NCI-H1417 (cell line): ENCODE measurements at places on chromosomes 1 and 21.

GRCh38 chr1:145846201-145846612, 777 bp downstream of the NUDT17 start:
- DNase-seq, result peak; percentile 21

DNA sequence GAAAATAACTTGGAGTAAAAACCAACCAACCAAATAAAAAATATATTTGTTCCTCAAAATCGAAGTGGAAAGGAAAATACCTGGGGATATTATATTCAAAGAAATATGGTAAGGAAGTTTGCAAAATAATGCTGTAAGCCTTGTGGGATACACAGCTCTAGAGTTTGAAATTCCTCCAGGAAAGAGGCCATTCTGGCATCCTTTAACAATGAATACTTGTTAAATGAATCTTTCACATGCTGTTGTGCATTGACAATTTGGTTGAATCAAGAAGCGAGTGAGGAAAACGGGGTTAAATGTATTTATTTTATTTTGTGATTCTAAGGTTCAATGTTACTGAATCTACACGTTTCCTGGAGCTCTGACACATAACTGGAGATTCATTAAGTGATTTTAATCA, 30.5 kb upstream of the NTNG1 start:
- DNase-seq, result no peak

GRCh38 chr21:41289431-41289830, 27.2 kb upstream of the FAM3B start:
- no peak for DNase-seq

GRCh38 chr1:108142773-108143394, 57.3 kb downstream of the SLC25A24 start:
- DNase-seq, result no peak

- no peak for DNase-seq
These were observed 16.6 kb downstream of the CRNN start for GRCh38 chr1:152397474-152397873.

GRCh38 chr1:247043406-247043805, 35.2 kb downstream of the ZNF670 start:
- no peak for DNase-seq

DNA sequence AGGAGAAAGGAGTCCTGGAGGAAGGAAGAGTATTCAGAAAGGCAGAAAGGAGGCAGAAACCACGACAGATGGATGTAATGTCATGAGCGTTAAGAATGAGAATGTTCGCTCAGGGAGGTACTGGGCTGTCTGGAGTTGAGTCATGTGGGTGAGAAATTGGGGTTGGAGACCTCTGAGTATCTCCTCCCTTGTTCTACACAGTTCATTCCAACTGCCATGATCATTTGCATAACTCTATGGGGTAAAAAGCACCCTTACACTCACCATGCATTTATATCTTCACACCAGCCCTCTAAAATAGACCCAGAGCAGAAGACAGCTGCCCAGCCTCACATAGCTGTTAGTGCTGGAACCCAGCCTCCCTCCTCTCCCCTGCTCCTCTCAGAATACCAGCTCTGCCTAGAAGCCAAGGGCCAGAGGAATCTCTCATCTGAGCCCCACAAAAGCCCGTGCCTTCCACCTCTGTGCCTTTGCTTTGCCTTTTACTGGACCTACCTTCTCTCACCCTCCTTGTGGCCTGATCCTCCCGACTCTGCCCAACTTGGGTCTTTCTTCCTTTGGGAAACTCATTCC, 85.2 kb downstream of the BEND5 start:
- no peak for DNase-seq

DNA sequence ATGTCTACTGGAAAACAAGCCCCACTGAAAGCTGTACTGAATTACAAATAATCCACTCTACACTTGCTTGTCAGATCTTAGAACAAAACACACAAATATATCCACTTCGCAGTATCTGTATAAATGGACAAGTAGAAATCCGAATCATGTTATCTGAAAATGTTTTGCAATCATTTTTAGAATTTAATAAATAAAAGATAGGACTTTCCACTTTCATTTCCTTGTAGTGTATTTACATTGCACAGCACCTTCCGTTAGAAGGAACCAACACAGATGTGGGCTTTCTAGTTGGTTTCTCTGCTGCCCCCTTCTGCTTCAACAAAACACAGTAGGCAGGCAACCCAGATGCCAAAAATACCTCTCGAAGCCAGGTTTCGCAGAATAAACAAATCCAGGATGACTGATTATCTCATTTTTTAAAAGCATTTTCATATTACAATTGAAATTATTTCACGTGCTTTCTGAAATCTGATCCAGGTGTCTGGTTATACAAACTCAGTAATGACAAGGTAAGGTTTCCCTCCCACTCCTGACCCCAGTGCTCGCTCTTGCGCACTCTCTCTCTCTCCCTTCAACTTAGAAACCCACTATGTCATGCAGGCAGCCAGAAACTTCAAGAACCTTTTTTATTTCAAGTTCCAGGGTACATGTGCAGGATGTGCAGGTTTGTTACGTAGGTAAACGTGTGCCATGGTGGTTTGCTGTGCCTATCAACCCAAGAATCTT, 389.9 kb downstream of the SMYD3 start:
- DNase-seq, result peak; percentile 33

DNA sequence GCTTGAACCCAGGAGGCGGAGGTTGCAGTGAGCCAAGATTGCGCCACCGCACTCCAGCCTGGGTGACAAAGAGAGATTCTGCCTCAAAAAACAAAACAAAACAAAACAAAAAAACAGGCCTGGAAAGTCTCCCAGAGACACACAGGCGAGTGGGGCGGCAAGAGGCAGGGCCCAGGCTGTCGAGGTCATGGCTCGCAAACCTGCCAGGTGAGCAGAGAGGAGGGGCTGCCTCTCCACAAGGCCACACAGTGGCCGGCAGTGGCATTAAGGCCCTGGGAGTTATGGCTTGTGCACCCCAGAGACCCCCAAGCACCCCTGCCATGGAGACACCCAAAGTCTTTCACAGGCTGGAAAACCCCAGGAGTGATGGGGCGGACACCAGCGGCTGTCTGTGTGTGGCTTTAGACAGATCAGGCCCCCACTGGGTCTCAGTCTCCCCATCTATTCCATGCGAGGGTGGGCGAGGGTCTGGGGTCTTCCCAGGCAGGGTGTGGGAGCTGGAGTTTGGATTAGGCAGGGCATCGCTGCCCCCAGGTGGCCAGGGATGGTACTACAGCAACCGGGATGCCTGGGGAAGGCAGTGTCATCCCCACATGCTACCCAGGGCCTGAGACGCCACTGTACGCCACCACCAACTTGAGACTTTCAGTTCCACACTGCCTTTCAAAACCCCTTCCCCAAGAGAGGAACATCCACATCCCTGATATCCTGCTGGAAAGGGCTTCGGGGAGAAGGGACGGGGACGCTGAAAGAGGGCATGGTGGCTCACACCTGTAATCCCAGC, 7.3 kb upstream of the CTRC start:
- peak; percentile 9 for DNase-seq

GRCh38 chr1:3787349-3787715, 9.0 kb downstream of the LRRC47 start:
- DNase-seq, result no peak

DNA sequence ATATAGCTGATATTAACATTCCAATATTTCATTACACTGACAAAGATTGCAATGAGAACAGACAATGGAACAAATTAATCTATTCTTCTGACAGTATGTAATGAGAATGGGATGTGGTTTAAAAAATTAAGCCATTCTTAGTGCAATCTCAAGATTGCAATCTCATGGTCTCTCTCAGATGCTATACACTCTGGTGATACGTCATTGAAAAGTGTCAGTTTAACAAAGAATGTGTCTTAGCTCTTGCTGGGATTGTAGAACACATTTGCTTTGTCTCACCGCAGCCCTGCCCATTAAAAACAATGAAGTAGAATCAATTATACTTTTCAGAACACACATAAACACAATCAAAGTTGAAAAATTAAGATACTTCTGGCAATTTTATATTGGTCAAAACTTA, 55.2 kb downstream of the LRRC53 start:
- DNase-seq, result peak; percentile 25

- no peak for DNase-seq
These were observed 199.4 kb upstream of the DAB1 start for GRCh38 chr1:57623039-57623790.

- DNase-seq, result no peak
These were observed 2.2 kb downstream of the TENT5B start for GRCh38 chr1:27010226-27010994.
